ENCODE measurements at places on chromosomes 13 and 19.

GRCh38 chr19:41774515-41774980 lies 19.2 kb downstream of the CEACAM6 start:
- no peak for DNase-seq

- no peak for DNase-seq
Observed at GRCh38 chr13:109090796-109091195, 461.4 kb downstream of the MYO16 start.

DNA sequence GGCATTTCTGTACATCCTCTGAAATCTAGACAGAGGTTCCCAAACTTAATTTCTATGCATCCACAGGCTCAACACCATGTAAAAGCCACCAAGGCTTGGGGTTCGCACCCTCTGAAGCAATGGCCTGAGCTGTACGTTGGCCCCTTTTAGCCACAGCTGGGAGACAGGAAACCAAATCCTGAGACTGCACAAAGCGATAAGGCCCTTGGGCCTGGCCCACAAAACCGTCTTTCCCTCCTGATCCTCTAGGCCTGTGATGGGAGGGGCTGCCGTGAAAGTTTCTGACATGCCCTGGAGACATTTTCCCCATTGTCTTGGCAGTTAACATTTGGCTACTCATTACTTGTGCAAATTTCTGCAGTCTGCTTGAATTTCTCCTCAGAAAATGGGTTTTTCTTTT lies 766.4 kb downstream of the GPC5 start:
- DNase-seq: no peak

- no peak for DNase-seq
Observed at GRCh38 chr13:33752094-33752493, 65.9 kb upstream of the RFC3 start.

DNA sequence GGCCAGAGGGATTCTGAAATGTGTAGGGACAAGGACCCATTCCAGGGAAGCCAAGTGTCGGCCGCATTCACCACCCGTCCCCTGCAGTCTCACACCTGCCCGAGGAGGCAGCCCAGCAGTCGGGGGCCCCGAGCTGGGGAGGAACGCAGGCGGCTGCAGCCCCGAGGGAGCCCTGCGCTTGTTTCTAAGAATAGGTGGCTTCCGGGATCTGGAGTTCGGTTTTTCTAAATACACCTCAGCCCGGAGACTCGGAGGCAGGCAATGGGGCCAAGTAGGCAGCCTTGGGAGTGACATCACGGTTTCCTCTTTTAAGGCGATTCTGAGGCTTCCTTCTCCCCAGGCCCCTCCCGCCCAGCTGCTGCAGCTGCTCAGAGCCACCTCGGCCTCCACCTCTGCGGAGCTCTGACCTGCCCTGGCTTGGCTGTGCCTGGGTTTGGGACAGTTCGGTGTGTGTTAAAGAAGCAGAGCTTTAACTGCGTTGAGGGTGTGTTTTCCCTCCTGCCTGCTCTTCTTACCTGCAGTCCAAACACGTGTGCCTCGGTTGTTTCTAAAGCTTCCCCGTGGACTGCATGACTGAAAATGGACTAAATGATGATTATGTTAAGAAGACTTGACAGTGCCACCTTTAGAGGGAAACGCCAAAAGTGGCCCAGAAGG lies 80.5 kb downstream of the COL4A2 start:
- no peak for DNase-seq

GRCh38 chr19:38298821-38299680 lies 5.0 kb upstream of the C19orf33 start:
- no peak for DNase-seq

DNA sequence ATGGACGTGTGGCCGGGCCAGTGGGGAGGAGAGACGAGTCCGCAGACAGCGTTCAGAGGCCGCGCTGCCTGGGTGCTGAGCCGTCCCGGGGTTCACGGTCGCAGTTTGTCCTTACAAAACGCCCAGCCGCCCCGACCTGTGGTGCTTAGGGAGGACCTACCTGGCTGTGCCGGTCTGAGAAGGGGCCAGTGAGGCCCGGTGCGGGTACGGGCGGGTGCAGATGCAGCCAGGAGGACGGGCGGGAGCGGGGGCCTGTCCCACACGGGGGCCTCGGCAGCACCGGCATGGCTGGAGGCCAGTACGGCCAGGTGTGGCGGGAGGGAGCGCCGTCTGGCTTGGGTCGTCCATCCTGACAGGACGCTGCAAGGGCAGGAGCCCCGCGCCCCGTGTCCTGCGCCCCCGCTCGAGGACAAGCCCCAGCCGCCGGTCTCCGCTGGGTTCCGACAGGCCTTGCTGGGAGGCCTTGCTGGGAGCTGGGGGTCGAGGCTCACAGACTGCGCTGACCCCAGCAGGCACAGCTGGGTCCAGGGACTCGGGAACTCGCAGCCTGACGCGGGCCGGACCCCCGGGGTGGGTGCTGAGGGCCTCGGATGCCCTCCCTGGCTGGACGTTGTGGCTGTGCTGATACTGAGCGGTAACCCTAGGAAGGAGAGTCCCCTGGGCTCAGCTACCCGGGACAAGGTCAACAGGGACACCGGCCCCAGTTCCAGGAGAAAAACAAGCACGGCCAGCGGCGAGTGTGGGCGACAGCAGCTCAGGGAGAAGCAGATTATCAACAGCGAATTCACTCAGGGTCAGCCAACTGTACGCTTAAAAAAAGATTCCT lies 5.3 kb upstream of the PROZ start:
- DNase-seq: no peak

- no peak for DNase-seq
Observed at GRCh38 chr19:45826934-45827333, 11.8 kb upstream of the RSPH6A start.

DNA sequence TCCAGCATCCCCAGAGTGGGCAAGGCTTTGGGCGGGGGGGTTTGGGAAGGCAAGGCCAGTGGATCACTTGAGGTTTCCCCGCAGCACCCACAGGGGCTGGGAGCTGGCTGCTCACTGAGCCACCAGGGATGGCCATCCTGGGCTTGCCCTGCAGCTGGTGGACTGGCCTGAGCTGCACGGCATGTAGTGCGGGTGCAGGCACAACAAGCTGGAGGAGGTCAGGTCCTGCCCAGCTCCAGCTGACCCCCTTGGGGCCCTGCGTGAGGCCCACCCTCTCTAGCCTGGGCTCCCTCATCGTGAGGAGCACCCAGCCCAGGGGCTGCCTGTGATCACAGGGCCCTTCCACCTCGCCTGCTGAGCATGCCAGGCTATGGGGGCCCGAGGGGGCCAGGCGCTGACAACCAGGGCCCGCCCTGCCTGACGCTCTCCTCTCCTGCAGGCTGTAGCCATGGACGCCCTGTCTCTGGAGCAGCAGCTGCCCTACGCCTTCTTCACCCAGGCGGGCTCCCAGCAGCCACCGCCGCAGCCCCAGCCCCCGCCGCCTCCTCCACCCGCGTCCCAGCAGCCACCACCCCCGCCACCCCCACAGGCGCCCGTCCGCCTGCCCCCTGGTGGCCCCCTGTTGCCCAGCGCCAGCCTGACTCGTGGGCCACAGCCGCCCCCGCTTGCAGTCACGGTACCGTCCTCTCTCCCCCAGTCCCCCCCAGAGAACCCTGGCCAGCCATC lies 22.9 kb downstream of the COMP start:
- no peak for DNase-seq

DNA sequence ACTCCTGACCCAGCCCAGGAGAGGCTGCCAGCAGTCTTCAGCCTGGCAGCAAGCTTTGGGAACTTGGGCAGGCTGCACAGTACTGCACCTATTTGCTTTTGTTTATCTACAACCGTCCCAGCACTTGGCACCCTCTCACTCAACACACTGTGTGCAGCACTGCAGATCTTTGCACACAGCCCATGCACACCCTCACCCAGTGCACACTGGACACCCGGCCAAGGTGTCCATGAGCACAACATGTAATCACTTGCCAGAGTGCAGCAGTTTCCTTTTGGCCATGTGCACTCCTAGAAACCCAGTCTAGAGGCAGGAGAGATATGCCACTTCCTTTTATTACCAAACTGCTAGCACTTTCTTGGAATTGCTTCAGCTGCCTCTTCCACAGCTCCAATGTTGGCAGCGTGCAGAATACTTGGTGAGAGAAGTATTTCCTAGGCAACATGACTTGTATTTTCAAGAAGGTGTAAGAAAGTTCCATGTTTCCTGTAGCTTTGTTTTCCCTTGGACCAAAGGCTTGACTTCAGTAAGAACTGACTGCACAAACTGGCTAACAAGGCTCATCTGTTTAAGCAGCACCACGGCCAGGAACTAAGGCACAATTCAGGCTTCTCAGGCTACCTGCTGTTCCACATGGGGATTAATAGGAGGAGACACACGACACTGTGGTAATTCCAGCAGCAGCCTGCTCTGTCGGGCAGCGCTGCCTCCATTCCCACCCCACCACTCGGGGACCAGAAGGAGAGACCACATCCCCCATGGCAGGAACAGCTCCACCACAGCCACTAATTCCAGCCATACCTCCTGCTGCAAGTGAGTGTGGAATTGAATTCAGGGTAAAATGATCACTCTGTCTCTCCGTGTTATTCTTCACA lies 15.3 kb downstream of the ATP7B start:
- DNase-seq: no peak

DNA sequence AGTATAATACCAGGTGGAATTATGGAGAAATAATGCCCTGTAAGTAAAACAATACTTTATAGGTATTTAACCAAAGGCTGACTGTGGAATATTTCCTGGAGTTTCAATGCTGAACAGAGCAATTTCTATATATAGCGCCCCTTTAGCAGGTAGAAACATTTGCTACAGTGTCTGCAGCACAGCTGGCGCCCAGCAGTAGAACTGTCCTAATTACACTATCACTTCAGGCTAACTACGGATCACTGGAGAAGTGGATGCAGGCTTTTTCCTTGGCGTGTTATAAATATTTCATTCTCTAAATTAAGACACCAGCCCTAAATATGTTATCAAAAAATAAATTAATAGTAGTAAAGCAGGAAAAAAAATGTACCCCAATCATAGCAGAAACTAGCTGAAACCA lies 3.1 kb downstream of the SHISA2 start:
- no peak for DNase-seq

GRCh38 chr13:23752111-23753001 lies 136.8 kb downstream of the MIPEP start:
- no peak for DNase-seq

DNA sequence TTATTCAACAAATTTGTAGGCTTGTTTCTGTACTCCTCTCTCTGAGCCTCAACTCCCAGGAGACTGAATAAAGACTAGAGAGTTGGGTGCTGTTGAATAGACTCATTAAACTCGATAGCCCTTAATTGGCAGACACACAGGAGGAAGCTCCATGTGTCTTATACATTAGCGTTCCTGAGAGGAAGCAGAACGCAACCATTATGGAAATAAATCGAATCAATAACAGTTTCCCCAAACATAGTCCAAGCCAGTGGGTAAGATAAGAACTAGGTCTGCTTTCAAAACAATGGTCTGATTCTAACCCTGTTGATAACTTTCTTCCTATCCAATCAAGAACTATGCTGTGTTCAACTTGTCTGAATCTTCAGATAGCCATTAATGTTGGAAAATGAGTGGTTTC lies 118.1 kb upstream of the FNDC3A start:
- DNase-seq: no peak

DNA sequence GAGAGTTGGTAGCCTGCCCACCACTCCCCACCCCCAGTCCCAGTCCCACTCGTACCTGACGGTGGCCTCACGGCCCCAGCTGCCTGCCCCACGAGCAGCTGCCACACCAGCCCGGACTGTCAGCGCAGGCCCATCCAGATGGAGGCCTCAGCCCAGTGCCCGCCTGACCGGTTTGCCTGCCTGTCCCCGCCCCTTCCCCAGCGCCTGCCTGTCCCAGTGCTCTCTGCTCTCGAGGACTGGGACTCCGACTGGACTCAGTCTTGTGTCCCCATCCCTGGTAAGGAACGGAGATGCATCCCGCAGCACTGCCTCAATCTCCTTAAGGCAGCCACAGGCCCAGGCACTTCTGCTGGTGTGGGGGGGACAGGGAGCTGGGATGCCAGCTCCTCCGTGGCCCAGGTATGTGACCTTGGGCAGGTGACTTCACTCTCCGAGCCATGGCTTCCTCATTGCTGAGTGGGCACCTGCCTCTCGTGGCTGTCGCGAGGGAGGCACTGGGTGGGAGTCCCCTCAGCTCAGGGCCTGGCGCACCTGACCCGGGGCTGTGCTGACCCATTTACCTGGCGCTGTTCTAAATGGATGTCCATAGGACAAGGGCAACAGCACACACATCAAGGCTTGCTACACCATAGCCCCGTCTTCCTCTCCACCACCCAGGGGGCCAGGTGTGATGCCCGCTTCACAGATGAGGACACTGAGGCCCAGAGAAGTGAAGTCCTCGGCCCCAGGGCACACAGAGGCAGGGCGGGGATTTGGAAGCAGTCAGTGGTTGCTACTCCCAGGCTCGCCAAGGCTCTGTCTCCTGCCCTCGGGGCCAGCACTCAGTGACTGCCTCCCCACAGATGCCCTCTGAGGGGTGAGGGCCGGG lies at the start of gene NKPD1:
TSS of gene NKPD1 (minus strand) at position 113 of the 868 bp plus-strand sequence. CDS start 832 bp downstream, outside the sequence.
- DNase-seq: no peak

GRCh38 chr13:96646515-96647211 lies 347.6 kb downstream of the OXGR1 start:
- DNase-seq: no peak

- DNase-seq: no peak
Observed at GRCh38 chr13:21684576-21684975, 13.7 kb downstream of the FGF9 start.

DNA sequence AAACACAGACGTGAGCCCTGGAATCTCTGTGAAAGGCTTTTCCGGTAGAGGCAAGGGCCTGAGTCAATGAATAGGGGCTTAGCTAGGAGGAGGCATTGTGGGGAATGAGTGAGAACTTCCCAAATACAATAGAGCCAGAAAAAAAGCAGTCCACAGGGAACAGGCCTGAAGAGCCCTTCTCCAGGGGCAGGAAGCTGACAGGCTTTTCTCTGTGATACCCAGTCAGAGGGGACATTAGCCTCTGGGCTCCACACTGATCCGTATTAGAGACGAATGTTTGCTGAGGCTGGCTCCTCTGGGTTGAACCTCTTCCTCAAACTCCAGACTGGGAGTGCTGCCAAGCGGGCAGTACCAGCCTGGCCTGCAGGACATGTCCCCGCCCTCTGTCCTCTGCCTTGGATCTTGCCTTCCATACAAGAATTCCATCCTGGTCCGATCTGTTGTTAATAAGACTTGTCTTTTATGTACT lies 2.3 kb downstream of the DHRS12 start:
- no peak for DNase-seq

- DNase-seq: peak; percentile 83
Observed at GRCh38 chr19:17125062-17125727, 49.6 kb downstream of the MYO9B start.

Data from KG1 (cell line).